Activated CD4-positive, CD25-positive, alpha-beta regulatory T cell treated with anti-CD3 and anti-CD28 coated beads, Interleukin-2, amount 50 U/mL, for 72 hours (primary cell): ENCODE measurements at places on chromosomes 16 and 17.

- no peak for DNase-seq
These were observed 759 bp downstream of the ASPHD1 start for GRCh38 chr16:29900888-29901606.

- no peak for DNase-seq
These were observed 27.1 kb upstream of the MYLK3 start for GRCh38 chr16:46775214-46775613.

- no peak for DNase-seq
These were observed 740 bp downstream of the AATF start for GRCh38 chr17:36949461-36949927.

- no peak for DNase-seq
These were observed 21.3 kb downstream of the DNAH17 start for GRCh38 chr17:78555746-78556401.

GRCh38 chr17:40803617-40804082, 3.9 kb upstream of the KRT28 start:
- DNase-seq, result peak; percentile 74

DNA sequence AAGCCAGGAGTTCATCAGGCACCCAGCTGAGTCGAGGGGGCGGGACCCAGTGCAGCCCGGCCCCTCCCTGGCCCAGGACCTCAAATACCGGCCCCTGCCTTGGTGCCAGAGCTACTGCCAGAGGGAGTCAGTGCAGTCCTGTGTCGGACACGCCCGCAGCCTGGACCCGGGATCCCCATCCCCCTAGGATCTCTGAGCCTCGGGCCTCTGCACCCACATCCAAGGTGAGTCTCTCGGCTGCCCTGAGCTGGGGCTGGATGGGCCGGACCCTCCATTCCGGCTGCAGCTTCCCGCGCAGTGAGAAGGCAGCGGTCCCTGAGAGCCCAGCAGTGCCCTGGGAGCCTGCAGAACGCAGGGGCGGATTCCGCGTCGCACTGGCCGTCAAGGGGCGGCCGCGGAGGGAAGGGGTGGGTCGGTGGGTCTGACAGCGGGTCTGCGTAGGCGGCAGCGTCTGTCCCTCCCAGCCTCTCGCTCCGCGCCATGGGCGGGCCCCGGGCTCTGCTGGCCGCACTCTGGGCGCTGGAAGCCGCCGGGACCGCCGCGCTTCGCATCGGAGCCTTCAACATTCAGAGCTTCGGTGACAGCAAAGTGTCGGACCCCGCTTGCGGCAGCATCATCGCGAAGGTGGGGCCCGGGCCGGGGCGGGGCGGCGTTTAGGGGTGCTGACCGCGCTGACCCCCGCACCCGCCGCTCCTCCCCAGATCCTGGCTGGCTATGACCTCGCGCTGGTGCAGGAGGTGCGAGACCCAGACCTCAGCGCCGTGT, at the start of gene DNASE1L2:
Gene DNASE1L2, plus strand, starts transcription at position 108 of the 765 bp plus-strand sequence. Its CDS starts 373 bp downstream, at position 481.
- DNase-seq, result no peak

DNA sequence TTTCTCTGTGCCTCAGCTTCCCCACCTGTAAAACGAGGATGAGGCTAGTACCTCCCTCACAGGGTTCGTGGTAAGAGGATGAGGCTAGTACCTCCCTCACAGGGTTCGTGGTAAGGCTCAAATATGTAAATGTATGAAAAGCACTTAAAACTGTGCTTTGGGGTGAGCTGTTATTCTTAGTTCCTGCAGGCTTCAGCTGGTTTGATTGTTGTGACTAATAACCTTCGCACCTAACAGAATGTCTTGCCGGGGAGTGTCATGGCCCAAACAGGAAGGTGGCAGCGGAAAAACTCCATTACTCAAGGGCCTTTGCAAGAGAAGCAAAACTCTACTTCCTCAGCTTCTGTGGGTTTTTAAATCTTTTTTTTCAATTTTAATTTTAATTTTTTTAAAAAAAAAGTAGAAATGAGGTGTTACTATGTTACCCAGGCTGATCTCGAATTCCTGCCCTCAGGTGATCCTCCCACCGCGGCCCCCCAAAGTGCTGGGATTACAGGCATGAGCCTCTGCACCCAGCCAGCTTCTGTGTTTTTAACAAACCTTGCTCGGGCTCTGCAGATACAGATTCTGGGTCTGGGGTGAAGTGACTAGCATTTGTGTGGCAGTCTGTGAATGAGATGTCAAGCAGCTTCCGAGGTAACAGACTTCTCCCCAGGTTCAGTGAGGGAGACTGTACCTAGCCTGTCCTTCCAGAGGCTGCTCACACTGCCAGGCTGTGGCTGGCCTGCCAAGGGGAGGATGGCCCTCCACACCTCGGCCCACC, 103.0 kb downstream of the RAB11FIP4 start:
- DNase-seq, result no peak

DNA sequence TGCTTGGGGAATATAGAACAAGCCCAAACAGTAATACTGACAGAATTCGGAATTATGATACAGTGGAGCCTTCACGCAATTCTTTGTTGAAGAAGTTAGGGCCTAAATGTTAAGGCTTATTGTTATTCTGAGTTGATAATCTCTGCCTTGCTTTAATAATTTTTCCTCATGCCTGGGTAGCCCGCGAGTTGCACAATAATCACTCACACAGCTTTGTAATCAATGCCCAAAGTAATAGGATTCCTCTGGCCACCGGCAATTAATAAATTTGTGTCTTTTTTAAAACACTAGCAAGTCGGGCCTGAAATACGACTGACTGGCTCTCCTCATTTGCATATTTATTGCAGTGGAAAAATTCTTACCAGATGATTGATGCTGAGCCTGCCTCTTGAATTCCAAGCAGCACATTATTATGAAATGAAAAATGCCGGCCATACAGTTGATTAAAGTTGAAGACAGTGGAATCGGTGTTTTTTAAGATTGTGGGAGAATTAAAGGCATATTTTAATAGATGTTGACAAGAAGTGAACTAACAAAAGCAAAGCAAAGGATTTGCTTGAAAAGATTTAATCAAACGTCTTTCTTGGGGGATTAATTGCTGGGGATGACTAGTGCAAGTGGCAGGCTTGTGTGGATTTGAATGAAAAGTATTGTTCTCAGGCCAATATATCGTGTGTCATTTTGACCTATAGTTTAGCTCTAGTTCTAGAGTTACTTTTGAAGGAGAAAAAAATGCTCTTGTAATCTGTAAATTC, 30.2 kb downstream of the AATF start:
- DNase-seq, result no peak

DNA sequence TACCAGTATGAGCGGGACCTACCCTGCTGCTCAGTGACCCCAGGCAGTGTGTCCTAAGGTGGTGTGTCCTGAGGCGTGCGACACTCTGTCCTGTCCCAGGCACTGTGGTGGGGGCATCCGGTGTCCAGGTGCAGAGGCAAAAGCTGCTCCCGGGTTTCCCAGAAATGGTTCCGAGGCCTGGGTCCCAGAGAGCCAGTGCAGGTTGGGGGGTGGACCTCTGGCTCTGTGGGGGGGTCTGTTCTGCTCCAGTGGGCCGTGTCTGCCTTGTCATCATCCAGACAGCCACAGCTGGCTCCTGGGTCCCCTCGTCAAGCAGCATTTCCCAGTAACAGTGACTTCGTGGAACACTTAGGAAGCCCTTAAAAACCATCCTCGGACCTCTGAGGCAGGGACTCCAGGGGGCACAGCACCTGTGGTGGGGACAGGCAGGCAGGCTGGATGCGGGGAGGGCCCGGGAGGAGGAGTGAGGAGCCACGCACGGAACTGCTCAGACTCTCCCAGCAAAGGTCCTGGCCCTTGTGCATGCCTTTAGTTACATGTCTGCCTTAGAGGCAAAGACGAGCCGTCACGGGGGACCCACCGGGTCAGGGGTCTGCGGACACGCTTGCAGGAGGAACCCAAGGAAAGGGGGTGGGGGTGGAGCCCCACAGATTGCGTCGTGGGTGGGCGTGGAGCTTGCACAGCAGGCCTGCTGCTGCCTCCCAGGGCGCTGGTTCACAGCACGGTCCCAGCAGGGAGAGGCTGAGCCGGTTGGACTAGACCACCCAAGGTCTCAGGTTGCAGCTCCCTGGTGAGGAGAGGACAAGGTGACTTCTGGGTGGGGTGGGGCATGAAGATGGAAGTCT, 5.6 kb downstream of the SLC16A3 start:
- DNase-seq, result no peak

DNA sequence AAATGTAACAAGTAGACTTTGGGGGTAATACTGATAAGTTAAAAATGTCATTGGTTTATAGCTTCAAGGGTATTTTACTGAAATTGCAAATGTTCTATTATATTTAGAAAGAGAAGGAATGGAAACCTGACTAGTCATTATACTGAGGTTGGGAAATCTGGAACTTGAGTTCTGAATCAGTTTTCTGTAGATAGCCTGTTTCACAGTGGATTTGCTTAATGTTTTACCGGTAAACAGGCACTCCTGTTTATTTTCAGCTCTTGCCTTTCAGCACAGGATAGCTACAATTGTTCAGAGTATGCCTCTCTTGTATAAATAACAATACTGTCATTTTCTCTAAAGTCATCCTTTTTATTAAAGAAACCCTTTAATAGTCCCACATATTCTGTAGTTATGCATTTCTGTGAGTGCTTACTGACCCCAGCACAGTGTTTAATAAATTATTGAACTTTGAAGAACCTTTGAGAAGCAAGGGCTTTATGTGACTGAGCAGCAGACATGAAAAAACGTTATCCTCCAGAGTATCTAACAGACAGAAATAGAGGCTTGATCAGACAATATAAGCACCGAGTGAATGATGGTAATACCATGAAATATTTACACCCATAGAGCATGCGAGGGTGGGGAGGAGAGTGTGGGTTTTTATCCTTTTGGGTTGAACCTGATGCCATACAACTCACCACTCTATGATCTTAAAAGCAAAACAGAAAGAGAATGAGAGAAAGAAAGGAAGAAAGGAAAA, 58.2 kb downstream of the FTO start:
- DNase-seq, result no peak

GRCh38 chr17:17993366-17993765, 20.7 kb downstream of the DRC3 start:
- DNase-seq, result no peak

DNA sequence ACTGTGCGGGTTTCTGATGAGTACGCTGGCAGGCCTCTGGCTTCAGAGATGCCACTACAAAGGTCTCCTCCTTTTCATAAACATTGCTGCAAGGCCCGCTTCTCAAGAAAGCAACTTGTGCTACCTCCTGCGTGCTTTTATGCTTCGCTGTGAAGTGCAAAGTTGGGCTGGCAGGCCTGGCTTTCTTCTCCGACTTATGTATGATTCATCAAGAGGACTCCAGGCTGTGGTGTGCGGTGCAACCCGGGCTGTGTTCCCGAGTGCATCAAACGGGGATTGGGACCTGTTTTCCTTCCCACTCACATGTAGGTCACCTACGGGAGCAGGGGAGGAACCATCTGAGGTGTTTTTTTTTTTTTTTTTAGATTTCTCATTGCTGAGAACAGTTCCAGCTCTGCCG, 534.1 kb downstream of the WWOX start:
- DNase-seq, result no peak

DNA sequence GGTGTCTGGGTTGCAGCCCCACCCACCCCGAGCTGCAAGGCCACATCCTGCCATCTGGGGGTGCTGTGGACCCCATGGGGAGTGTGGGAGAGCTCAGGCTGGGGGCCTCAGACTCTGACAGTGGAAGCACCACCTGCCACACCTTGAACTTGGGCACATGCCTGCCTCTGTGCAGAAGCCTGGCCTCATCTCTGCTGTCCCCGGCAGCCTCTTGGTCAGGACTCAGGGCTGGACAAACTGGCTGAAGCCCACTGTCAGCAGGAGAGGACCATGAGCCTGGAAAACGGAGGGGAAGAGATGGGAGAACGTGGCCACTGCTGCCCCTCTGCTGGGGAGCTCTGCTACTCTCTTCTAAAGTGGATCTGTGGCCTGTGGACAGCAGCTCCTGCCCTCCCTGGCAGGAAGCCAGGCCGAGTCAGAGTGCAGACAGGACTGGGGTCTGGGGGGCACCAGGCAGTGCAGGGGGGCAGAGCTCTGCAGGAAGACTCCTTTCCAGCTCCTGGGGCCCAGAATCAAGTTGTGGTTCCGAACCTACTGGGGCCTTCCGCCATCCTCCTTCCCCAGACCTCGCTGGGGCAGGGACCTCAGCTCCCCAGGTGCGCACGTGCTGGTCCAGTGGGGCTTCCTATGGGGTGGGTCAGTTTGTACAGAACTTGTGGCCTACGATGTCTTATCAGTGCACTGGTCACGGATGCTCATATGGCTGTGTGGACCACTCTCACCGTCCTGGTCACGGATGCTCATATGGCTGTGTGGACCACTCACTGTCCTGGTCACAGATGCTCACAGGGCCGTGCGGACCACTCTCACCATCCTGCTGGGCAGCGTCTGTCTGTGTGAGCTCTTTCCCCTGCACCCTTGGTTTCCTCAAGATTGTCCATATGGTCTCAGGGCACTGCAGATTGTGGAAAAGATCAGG, 207.7 kb downstream of the LAT start:
- DNase-seq, result peak; percentile 25
